ENCODE measurements at places on chromosomes 5 and 9.

DNA sequence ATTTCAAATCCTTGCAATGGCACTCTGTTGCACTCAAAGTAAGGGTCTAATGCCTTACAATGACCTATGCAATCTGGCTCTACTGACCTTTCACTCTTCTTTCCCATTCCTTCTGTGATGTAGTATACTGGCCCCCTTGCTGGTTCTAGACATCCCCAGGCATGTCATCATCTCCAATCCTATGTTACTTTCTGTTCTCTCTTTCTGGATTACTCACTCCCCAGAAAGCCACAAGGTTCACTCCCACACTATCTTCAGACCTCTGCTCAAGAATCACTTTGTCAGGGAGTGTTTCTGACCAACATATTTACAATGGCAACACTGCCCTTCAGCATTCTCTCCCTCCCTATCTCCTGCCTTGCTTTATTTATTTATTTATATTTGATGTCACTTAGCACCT lies 802.2 kb upstream of the WWC1 start:
- no peak for DNase-seq

GRCh38 chr5:115584501-115584900 lies 17.8 kb downstream of the TICAM2 start:
- DNase-seq, result no peak

DNA sequence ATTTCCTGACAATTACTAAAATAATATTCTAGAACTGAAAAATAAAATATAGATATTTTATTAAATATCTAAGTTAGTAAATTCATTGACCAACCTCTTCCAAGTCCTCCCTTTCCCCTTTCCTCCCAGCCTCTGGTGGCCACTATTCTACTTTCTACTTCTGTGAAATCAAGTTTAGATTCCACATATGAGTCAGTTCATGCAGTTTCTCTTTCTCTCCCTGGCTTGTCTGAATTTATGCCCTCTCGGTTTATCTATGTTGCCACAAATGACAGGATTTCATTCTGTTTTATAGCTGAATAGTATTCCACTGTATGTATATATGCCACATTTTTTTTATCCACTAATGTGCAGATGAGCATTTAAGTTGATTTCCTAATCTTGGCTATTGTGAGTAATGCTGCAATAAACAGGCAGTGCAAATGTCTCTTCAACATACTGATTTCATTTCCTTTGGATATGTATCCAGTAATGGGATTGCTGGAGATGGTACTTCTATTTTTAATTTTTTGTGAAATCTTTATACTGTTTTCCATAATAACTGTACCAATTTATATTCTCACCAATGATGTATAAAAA lies 52.3 kb downstream of the WDR36 start:
- DNase-seq, result no peak

DNA sequence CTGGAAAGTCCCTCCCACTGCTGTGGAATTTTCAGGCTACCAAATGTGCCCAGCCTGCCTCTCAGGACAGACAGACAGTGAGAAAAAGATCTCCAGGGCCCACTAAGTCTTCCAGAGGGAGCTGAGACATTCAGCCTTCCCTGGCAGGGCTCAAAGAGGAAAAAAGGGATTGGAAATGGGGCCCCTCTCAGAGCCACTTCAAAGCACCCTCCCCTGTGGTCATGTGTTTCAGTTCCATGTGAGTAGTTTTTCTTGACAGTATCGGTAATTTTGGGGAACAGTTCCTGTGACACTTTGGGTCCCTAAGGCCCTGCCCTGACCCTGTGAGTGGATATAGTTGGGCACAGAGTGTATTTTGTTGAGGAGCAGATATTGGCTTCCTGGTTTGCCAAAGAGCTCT lies 25.0 kb downstream of the LARP1 start:
- no peak for DNase-seq

DNA sequence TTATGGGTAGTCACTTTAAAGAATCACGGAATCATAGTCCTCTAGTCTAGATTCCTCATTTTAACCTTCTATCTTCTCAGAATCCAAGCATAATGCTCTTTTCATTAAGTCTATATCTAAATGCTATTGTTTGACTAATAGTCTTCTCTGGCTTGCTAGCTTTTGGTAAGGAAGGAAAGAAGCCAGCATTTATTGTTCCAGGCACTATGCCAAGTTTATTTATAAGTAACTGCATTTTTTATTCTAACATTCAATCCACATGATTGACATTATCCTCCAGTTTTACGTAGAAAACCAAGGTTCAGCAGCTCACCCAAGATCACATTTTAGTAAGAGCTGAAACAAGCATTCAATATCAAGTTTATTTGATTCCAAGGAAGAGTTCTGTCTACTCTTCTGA lies 254.2 kb downstream of the SAXO1 start:
- no peak for DNase-seq

- no peak for DNase-seq
Measured at GRCh38 chr5:122385286-122385685, 73.2 kb downstream of the SNCAIP start.

DNA sequence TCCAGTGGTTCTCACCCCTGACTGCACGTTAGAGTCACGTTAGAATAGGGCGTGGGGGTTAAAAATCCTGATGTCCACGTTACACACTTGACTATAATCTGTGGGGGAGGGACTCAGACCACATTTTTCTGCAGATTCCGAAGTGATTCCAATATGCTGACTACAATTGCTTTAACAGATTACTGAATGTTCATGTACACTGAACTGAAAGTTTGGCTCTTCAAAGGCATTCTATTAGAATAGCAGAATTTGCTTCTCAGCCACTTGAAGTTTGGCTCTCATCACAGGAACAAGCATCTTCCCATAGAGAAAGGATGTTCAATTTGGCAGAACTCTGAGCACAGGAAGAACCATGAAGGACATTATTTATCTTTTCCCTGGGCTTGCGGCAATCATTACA lies 84.5 kb downstream of the HAPLN1 start:
- DNase-seq, result no peak

DNA sequence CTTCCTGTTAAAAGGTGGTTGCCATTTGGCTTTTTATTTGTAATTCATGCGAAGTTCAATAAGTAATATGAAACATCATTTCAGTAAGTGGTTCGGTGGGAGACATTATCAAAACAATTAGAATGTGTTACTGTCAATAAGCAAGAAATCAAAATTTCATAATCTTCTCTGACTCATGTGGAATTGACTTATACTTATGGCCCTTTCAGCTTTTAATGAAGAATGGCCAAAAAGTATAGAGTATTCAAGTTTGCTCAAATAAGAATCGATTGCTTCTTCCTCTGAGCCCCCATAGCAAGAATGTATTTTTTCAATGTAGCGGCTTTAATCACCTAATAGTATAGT lies 174.5 kb downstream of the AOPEP start:
- no peak for DNase-seq

GRCh38 chr5:66012271-66012670 lies 85.9 kb downstream of the ERBIN start:
- DNase-seq, result no peak

DNA sequence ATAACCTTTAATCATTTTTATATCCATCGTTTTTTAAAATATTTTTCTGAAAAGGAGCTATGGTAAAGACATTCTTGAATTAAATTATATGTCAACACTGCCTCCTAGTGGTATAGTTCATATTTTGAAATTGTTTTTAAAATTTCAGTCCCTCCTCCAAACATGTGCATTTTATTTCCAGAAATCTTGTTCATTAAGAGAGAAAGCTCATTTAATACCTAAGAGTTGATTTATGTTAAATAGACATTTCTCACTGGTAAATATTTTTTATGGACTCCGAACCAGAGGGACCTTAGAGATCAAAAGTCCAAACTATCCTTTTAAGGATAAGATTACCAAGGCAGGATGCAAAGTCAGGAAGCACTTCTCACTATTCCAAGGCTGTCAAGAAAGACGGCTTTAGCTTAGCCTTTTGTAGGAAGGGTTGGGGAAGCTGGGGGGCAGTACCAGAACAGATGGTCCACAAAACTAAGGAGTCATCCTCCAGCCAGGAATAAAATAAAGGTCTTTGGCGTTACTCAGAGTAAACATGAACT lies 21.6 kb downstream of the BHMT start:
- peak; percentile 28 for DNase-seq

DNA sequence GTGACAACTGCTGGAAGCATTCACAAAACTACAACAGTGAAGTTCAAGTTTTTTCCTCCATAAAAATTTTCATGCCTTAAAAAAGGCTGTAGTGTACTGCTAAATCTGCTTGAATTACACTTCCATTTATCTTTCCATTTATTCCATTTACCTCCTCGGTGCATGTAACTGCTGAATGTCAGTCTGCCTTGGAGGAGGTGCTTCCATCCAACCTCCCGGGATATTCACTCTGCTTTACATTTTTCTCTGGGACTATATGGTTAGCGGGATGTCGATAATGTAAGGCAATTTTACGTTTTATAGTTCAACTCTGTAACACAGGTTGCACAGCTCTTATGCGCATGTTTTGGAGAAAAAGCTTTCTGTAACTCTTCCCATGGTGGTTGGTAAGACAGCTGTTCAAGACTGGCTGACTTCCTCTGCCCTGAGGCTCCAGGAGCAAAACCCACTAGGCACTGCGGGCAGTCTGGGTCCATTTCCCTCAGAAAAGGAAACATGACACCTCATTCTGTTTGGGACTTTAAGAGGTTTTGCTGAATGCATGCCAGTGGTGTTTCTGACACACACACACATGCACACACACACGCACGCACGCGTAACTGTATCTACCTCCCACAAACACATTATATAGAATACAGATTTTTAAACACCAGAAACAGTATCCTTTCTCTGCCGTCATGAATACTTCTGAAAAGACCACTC lies 66.1 kb downstream of the SPTLC1 start:
- no peak for DNase-seq

DNA sequence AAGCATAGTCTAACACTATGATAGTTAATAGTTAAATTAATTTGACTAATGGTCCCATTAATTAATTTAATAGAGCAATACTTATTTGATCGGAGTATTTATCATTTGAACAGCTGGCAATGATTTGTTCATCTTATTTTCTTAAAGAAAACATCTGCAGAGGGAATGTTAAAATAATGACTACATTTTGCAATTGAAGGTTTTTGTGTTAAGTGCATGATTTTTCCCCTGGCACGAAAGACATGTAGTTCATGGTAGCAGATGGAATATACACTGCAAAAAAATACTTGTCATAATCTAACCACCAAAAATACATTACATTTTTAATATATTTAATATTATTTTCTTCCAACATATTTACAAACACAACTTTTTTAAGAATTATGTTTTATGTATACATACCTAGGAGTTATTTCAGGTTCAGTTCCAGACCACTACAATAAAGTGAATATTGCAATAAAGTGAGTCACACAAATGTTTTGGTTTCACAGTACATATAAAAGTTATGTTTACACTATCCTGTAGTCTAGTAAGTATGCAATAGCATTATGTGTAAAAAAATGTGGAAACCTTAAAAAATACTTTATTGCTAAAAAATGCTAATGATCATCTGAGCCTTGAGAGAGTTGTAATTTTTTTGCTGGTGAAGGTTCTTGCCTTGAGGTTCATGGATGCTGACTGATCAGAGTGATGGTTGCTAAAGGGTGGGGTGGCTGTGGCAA lies 292.6 kb upstream of the DAB2 start:
- DNase-seq, result no peak

DNA sequence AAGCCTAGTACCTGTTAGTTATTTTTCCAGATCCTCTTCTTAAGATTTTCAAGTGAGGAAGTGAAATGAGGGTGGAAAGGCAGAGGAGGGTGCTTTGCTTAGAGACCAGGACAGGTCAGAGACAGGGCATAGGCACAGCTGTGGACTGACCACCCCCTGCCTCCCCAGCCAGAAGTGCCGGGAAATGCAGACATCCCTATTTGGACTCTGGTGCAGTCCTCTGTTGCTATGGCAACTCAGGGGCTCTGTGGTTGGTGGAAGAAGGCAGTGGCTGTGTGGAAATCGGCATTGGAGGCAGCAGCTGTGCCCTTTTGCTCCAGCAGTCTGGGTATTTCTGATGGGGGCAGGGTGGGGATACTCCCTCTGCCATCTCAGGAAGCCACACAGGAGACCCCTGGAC lies 43.3 kb upstream of the NDFIP1 start:
- DNase-seq, result peak; percentile 83

- DNase-seq, result no peak
Measured at GRCh38 chr5:152427721-152428120, 22.6 kb upstream of the NMUR2 start.

- peak; percentile 67 for DNase-seq
Measured at GRCh38 chr5:150511578-150512367, 3.8 kb downstream of the NDST1 start.

DNA sequence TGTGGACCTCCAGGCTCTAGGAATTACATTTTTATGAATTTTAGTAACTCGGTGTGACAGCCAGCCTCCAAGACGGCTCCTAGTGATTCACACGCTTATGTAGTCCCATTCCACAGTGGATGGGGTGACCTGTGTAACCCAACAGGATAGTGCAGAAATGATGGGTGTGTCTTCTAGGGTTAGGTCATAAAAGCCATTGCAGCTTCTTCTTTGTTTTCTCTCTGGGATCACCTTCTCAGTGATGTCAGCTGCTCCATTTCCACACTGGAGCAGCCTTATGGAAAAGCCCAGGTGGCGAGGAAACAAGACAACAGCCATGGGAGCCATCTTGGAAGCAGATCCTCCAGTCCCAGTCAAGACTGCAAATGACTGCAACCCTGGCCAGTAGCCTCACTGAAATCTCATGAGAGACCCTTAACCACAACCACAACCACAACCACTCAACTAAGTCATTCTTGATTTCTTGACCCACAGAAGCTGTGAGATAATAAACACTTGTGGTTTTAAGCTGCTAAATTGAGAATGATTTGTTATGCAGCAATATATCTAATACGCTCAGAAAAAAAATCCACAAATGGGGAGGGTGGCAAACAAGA lies 5.1 kb upstream of the GNPDA1 start:
- DNase-seq, result no peak

DNA sequence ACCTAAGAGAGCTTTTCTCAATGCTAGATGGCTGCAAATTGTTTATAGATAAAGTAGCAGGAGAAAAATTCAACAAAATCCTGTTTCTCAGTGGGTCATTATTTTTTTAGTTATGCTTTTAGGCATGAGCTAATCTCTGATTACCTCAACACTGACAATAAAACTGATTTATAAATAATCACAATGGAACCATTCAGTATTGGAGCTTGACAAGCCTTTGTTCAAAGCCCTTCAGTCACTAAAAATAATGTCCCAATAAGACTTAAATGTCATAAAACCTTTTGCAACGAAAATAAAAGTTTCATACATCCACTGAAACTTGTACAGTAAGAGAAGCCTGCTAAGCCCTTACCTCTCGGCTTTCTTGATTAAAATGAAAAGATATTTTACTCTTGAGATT lies 27.2 kb downstream of the PTPDC1 start:
- no peak for DNase-seq

- no peak for DNase-seq
Measured at GRCh38 chr5:95471942-95472341, 80.8 kb downstream of the FAM81B start.

GRCh38 chr9:97808972-97809371 lies 44.1 kb upstream of the FOXE1 start:
- DNase-seq, result no peak

- DNase-seq, result no peak
Measured at GRCh38 chr5:169971780-169972179, 8.5 kb downstream of the INSYN2B start.
